ENCODE measurements at places on chromosomes 12 and 14.
A peak's percentile ranks its signal among the peaks of the same experiment; 100 is the strongest.

DNA sequence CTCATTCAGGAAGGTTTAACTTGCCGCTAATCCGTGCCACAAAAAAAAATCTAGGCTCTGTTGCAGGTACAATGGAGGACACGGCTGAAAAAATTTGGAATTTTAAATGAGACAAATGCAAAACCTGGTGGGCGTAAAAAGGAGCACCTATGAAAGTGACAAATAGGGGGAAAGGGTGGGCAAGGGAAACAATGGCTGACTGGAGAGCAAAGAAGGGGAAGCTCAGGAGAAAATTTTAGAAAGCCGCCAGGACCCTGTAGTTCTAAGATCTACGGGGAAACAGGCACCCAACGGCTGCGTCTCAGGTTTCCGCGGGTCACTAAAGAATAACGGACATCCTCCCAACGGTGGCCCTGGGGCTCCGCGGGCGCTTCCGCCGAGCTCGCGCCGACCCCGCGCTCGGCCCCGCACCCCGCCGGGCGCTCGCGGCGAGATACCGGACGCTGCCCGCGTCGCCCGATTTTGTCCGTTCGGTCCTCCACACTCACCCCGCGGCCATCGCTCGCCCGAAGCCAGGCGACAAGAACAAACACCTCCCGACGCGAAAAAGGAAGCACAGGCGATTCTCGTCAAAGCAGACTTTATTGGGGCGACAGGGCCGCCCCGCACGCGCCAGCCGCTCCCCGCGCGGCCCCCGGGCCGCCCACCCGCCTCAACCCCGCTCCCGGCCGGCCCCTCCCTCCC lies 1.1 kb upstream of the YY1 start:
- peak; percentile 41 for DNase-seq

DNA sequence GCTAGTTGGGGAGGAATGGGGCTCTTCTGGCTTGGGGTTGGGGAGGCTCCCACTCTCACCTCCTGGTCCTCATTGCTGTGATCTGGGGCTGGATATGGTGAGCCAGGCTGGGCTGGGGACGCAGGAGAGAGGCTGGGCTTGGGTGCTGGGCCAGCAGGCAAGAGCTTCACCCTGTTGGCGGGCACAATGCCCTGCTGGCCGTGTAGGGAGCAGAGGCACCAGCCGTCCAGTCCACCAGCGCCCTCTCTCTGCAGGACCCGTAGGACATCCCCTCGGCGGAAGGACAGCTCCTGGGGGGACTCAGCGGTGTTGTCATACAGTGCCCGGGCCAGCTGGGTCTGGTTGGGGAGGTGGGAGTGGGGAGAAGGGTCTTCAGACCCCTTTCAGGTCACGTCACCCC lies 4.5 kb downstream of the EFS start:
- DNase-seq, result peak; percentile 38

DNA sequence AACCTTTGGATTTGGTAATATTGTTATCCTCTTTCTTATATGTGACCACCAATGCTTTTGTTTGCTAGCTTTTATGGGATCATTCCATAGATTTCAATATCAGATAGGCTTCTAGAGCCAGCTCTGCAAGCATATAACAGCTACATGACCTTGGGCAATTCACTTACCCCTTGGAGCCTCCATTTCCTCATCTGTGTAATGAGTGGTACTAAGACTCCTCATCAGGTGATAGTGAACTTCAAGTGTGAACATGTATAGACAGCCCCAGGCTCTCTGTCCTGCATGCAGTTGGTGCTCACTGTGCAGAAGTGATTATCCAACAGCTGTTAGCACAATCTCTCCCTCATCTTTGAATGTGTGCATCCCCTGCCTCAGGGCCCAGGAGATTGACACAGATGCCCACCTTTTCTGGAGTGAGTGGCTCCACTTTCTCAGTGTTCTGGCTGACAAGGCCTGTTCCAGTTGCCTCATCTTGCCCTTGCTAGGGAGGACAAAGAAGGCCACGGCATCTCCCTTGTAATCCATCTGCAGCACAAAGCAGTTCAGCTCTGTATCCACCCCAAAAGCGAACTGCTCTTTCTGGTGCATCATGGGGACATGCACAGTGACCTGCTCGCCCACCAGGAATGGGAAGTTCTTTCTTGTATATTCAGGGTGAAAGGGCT lies 9.2 kb downstream of the SERPINA9 start:
- no peak for DNase-seq

DNA sequence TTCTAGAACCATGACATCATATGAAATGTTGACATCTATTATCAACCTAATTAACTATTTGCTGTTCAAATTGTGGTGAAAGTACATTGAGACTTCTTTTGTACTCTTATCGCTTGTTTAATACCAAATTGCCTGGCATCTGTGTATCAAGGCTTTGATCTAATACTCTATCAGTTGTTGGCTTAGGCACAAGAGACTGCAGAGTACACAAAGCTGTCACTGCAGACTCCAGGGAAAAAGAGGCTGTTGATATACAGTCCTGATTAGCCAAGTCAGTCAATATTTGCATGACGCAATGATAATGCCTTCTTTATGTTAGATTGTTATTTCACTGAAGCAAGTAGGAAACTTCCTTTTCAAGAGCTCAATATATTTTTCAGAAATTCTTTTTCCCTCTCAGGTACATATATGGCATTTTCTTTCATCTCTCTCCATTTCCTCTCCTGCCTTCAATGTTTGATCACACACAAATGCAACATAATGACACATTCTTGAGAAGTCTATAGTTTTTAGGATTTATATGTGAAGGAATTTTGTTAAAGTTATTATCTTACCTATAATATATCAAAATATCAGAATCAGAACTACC lies 32.3 kb upstream of the PTCSC3 start:
- DNase-seq, result no peak

DNA sequence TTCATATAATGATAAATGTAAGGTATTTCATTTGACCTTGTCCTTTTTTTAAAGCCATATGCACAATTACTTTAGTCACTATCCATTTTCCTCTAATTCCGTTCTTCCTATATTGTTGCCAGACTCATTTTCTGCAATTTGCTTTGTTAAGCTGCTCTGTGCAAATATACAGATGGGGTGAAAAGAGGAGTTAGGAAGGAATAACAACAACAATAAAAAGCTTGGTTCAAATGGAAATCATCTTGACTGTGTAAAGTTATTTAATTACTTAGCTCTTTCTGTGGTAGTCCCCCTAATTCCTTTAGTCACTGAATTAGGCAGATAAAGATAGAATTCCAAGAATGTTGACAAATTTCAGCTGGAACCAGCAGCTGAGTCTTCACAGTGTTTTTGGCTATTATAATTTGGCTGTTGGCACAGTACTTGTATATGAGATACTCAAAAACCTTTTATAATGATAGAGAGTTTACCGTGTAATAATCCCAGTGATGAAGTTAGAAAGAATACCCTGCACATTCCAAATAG lies 838.0 kb downstream of the RPS29 start:
- DNase-seq, result no peak

DNA sequence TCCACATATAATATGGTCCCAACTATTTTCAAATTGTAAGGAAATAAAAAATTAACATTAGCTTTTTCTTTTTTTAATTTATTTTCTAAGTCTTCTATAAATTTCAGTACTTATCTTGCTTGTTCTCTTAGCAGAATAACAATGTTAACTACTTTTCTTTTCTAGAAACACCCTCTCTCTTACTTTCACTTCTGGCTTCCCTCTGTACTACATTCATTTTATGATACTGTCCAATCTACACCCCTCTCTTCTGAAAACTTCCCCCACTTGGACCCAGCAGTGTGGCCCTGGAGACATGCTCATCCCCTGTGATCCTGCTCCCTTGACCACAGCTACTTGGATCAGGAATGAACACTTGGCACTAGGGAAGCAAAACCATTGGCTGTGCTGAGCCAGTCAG lies 15.7 kb downstream of the SGPP1 start:
- DNase-seq, result no peak

DNA sequence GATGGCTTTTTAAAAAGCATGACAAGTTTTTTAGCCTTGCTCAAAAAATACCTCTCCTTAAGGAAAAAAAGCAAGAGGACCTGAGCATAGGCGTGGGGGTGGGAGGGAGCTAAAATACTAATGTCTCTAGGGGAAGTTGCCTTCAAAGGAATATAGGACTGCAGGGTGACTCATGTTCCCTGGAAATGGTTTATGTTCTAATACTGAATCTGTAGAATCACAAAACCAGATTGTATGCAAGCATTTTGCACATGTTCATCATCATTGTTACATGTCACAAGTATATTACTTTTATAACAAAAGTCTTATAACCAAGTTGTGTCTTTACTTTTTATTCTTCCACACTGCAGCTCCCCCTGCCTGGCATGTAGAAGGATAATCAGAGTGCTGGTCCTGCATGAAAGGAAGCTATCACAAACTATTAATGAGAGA lies 36.6 kb downstream of the GPR135 start:
- no peak for DNase-seq

GRCh38 chr12:88035907-88036289 lies 6.7 kb upstream of the C12orf50 start:
- DNase-seq, result no peak

DNA sequence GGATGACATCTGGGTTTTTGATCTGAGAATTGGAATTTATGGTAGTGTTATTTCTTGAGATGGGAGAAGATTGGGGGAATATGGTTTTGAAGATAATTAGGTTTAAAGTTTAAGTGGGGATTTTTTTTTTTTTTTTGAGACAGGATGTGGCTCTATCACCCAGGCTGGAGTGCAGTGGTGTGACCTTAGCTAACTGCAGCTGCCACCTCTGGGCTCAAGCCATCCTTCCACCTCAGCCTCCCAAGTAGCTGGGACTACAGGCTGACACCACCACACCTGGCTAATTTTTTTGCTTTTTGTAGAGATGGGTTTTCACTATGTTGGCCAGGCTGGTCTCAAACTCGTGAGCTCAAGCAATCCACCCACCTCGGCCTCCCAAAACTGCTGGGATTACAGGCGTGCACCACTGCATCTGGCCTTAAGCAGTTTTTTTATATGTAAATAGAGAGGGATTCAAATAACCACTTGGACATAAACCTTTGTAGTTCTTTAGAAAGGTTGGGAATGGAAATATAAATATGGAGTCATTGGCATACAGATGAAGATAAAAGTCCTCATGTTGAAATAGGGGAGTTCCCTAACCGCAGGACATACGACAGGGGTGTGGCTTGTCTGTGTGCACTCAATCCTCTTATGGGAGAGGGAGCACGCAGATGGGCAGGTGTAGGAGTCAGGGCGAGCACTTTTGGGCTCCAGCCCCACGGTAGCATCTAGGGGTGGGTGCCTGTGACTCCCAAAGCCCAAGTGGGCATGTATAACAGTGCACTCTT lies 4.7 kb downstream of the LIN52 start:
- DNase-seq, result no peak

GRCh38 chr14:51109651-51110050 lies 14.7 kb upstream of the TRIM9 start:
- no peak for DNase-seq

GRCh38 chr14:87041290-87042020 lies 951.5 kb downstream of the GALC start:
- no peak for DNase-seq

DNA sequence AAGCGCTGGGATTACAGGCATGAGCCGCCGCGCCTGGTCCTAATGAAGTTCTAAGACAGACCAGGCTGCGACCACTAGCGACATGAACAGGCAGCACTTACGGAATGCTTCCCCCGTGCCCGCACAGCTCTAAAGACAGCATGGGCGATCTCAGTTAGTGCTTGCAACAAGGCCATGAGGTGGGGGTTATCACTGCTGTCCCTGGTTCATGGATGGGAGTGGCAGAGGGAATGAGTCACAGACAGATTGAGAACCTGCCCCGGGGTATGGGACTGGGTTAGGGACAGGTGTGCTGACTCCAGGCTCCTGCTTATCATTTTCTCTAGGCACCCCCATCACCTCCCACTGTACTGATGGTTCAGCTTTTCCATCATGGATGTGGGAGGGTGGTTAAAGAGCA lies 160.9 kb downstream of the VRK1 start:
- no peak for DNase-seq

GRCh38 chr12:113322343-113322742 lies 12.6 kb downstream of the SLC8B1 start:
- DNase-seq, result peak; percentile 58

GRCh38 chr12:64707926-64708325 lies 51.3 kb downstream of the GNS start:
- DNase-seq, result no peak

DNA sequence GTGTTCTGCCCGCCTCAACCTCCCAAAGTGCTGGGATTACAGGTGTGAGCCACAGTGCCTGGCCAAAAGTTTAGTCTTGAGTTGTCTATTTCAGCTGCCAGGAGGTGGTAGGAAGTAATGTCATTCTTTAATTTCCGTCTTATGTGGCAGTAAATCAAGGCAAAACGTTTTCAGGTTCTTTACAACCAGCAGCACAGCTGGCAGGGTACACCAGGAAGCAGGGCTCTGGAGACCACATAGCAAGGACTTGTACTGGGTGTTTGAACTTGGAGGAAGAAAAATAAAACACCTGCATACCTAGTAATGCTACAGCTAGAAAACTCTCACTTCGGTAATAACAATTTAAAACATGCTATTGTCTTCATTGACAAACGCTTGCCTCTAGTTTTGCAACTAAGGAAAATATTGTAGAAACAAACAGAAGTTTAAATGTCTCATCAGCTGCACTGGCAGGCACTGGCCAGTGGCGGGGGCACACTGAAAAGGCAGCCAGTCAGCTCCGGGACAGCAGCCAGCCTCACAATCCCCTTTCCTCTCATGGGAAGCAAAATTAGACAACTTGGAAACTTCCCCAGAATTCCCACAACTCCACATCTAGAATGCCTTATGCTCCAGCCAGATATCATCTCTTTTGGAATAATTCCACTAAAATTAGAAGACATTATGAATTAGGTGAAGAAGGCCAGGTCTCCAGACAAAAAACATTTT lies 72.2 kb downstream of the CLIP1 start:
- no peak for DNase-seq

DNA sequence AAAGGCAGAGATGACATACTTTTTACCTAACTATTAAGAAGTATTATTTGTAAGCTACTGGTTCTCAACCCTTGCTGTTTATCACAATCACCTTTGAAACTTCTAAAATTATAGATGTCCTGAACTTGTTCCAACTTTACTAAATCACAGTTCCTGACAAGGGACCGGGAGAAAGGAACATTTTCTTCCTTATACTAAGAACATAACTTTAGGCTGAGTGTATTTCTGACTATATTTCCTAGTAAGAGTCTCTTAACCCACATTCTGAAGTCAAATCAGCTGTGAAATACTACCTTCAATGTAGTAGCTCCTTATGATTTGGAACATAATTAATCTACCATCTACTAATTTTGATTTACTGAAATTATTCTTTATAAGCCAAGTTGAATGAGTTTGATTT lies 80.2 kb downstream of the BAZ1A start:
- no peak for DNase-seq

- no peak for DNase-seq
Measured at GRCh38 chr12:49364989-49365388, 2.3 kb upstream of the SPATS2 start.

- DNase-seq, result peak; percentile 29
Measured at GRCh38 chr14:91373591-91374254, 43.9 kb downstream of the CCDC88C start.

DNA sequence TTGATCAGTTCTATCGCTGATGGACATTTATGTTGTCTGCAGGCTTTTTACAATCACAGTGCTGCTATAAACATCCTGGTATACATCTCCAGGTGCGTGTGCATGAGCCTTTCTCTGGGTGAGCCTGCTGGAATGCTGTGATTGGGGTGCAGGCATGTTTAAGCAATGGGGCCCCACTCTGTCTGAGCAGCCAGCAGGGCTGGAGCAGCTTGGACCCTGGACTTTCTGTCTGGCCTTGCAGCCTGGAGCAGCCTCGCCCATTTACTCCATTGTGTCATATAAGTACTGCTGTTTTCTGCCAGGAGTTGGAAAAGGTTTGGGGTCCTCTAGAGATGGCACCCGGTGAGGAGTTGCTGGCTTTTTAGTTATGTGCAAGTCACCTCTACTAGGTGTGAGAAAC lies 199.0 kb downstream of the KIF26A start:
- DNase-seq, result no peak

GRCh38 chr12:124463341-124463921 lies 104.0 kb downstream of the NCOR2 start:
- DNase-seq, result no peak

Data from H54 (cell line).